ENCODE measurements at places on chromosomes 7 and 10.

DNA sequence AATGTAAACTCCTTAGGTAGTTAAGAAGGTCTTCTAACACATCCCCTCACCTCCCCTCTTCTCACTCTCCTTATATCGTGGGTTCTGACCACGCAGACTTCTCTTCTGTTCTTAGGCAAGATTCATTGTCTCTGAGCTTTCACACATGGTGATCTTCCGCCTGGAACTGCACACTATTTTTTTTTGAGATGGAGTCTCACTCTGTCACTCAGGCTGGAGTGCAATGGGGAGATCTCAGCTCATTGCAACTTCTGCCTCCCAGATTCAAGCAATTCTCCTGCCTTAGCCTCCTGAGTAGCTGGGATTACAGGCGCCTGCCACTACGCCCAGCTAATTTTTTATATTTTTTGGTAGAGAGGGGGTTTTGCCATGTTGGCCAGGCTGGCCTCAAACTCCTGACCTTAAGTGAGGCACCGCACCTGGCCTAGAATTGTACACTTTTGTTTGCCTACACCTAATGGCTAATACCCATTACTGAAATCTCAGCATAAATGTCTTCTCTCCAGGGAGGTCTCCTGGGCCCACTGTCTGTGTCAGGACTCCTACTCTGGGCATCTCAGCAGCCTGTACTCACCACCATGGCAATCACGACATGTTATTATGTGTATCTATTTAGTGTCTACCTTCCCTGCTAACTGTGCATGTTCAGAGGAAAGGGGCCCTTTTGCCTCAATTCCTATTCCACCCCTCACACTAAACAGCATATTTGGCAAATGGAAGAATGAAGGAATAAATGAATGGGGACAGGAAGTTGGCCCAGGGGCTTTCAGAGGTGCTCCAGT lies 646.3 kb upstream of the DPP6 start:
- no peak for DNase-seq

DNA sequence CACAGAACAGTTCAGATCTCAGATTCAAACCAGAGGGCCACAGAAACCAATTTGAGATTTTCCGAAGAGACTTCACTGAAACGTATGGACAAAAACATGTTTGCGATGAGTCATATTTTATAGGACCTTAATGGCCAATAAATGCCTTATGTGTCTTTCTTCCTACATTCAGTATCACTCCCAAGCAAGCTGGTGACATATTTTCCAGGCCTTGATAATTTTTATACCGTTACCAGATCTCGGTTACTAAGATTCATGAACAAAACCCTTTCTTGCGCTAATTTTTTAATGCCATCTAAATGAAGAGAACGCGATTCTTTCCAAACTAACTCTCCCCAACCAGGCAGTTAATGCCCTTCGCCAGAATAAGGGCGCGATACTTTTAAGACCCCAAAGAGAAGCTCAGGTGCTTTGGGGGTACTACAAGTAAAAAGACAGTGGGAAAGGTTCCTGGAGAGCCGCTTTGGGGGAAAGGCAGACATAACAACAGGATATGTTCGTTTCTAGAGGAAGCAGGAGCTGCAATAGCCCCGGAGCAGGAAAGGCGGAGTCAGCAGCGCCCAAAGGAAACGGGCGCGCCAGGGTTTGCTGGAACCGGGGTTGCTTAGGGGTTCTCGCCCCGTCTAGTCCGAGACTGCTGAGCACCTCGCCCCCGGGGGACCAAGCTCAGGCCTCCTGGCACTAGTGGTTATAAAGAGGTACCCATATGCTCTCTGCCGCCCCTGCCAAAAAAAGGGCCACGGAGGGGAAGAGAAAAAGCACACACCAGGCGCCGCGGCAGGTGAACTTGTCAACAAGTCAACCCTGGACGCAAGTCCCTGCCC lies 884 bp downstream of the ICA1 start:
- peak; percentile 45 for DNase-seq

GRCh38 chr10:24240041-24240751 lies 31.3 kb downstream of the KIAA1217 start:
- no peak for DNase-seq

- DNase-seq = no peak
Observed at GRCh38 chr10:123721441-123722049, 55.4 kb downstream of the GPR26 start.

DNA sequence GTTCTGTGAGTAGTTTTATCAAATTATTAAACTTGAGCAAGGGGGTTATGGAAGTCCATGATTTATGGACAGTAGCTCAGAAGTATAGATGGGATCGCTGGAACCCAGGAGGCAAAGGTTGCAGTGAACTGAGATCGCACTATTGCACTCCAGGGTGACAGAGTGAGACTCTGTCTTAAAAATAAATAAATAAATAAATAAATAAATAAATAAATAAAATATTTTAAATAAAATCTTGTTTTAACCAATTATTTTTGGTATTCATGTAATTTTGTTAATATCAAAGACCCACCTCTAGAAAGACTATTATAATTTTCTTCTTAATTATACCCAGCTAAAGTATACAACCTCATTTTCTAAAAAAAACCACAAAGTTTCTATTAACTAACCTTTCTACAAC lies 134.3 kb downstream of the ZNF37A start:
- DNase-seq = no peak

DNA sequence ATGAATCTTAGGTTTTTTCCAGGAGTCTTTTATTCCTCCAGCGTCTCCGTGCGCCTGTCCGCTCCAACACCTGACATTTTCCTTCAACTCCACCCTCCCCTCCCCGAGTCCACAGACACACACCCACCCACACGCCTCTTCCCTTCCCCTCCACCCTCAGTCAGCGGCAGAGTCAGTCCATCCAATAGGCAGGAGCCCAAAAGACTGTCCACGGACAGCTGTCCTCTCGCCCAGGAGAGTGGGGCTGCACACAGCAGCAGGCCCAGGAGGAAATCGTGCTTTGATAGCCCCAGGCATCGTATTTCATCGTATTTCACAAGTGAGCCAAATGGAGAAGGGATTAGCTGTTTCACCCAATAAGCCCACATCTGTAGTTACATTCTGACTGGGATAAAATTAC lies 285.1 kb downstream of the ZEB1 start:
- DNase-seq = peak; percentile 75

GRCh38 chr10:119688033-119688508 lies 36.9 kb downstream of the BAG3 start:
- DNase-seq = no peak

GRCh38 chr10:132705943-132706342 lies 80.0 kb downstream of the NKX6-2 start:
- no peak for DNase-seq

DNA sequence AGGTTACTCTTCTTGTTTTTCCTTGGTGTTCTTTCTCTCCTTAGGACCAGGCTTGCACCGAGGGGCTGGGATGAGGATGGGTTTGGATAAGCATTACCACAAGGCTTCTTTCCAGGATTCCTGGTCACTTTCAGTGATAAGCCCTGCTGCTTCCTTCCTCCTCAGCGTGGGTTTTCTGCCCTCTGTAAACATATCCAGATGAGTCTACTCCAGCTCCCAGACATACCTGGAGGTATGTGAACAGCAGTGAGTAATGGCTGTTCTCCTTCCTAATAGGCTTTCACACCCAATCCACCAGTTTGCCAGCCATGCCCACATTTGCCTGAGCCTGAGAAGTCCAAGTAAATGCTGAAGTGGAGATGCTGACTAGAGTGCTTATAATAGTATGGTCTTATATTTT lies 229.8 kb upstream of the YAE1 start:
- no peak for DNase-seq

DNA sequence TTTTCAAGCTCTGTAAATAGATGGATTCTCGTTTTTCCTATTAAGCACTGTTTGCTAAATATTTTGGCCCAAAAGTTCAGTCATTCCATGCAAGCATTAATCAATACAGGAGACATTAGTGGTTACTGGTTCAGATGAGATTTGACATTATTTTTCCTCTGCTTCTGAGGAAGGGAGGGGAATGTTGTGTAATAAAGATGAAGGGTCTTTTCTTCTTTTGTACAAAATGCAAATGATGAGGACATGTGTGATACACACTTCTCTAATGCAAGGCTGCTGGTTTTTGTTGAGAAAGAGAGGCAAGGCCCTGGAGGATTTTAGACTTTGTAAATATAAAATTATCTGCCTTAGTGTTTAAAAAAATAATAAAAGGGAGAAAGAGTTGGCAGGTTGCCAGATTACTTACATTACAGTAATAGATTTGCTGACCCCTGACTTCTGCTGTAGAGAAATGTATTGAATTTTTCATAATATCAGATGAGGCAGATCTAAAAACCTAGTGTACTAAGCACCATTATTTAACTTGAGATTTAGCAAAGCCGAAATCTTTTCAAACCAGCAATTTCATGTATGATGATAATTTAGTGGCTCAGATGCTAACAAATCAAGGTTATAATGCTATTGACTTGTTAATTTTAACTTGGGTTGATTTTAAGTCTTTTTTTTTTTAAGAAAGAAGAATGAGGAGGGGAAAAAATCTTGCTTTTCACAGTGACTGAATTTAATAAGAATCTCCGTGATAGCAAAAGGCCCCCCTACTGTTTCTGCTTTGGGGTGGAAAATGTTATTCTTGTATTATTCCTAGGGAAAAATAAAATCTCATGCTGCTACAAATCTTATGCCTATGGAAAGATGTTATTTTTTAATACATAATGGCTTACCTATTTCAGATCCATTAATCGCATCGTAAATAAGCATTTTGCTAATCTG lies 180.1 kb downstream of the ARID5B start:
- no peak for DNase-seq

DNA sequence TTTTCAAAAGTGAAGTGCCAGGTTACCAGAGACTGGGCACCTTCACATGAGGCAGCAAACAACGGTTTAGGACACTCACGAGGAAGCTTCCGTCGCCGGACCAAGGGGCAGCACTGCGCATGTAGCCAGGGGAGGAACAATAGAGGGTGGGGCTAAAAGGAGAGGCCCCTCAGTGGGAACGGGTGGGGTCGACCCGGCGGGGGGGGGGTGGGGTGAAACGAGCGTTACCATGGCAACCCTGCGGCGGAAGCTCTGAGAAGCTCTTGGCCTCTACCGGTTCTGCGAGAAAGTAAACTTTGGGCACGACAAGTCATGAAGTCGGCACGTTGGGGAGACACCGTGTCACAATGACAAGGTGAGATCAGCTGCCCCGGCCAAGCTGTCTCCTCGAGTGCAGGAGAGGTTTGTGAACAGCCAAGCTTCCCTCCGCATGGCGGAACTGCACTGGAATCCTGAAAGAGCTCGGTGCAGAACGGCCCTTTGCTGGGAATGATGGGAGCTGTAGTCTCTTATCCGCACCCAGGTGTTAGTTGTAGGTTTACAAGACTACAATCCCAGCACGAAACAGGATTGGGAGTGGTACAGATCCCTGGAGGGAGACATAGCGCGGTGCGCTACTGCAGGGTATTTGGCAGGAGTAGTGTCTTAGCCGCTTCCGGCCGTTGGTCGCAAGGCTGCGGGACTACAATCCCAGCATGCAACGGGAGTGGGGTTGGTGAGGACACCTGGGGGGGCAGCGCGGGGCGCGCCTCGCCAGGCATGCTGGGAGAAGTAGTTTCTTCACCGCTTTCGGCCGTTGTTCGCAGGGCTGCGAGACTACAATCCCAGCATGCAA lies 72.8 kb upstream of the ZNF722 start:
- no peak for DNase-seq

- no peak for DNase-seq
Observed at GRCh38 chr7:68434857-68435256, 1163.4 kb upstream of the AUTS2 start.

DNA sequence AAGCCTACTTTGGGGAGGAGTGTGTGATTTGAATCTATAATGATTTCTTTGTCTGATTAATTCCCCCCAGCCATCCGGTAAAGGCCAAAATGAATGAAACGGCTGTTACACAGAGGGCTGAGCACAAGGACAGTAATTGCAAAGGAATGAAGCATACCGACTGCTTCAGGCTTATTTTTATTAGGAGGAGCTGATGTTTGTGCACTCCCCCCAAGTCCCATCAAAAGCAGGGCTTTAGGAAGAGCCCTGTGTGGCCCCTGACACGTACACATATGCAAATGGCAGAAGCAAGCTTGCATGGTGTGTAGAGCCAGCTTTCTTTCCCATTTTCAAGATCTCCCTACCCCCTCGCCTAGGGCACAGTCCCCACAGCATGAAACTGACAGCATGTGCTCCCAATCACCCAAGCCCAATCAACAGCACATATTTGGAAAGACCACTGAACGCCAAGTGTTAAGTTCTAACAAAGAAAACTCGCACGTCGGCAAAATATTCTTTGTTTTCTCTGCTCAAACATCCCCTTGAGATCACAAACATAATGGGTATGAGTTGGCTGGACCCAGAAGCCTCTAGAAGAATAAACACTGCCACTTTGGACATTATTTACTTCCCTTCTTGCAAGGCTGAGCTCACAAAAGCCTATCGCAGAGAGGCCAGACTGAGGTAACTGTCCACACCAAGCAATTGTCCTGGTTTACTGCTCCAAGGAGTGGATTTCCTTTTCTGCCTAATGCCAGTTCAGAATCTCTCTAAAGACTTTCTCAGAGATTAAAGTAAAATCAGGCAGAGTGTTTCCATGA lies 143.0 kb downstream of the CUBN start:
- peak; percentile 66 for DNase-seq

GRCh38 chr10:122543676-122544445 lies 16.7 kb upstream of the DMBT1 start:
- no peak for DNase-seq

DNA sequence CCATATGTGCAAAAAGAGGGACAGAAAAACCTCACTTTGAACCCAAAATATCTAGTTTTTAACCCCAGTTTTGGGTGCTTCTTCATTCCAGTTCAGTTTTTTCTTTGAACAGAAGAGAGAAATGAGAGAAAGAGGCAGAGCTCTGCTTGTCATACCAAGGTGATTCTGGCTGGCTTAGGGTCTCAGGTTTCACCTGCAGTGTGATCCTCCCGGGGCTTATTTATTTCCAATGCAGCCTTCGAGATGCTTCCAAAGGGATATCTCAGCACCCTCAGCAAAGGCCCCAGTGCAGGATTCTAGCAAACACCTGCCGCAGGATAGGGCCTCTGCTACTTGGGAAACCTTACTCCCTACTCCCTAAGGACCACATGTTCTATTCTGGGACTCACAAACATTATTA lies 131.3 kb downstream of the WDR11 start:
- no peak for DNase-seq
